ENCODE measurements at places on chromosomes 16 and 17.

- DNase-seq = no peak
Measured at GRCh38 chr17:67203818-67204217, 41.2 kb downstream of the HELZ start.

DNA sequence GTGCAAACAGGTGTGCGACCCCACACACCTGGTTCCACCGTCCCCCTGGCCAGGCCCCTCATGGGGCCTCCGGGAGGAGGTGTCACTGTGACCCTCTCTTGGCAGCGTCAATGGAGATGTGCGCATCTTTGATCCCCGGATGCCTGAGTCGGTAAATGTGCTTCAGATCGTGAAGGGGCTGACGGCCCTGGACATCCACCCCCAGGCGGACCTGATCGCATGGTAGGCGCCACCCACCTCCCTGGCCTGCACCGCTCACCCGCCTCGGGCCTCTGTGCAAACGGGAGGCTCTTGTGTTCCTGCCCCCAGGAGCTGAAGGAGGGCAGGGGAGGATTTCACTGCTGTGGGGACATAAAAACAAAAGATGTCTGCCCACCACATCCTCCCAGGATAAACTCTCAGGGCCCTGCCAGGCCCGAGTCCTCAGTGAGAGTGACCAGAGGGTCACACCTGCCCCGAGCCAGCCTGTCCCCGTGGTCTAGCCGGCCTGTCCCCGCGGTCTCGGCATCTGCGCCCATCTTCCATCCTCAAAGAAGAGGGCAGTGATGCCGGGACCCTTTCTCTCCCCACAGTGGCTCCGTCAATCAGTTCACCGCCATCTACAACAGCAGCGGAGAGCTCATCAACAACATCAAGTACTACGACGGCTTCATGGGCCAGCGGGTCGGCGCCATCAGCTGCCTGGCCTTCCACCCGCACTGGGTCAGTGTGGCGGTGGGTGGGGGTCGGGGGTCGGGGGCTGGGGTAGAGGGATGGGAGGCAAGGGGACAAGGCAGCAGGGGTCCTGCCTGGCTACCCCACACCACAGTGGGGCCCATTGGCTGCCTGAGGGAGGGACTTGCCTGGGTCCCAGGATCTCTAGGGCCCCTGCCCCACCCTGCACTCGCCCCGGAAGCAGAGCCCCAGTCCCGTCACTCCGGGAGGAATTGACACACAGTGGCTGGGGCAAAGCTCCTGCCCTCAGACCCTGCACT lies 29.0 kb upstream of the CHMP6 start:
- no peak for DNase-seq

- peak; percentile 57 for DNase-seq
Measured at GRCh38 chr17:82449131-82449882, 1.2 kb downstream of the CYBC1 start.

GRCh38 chr17:69430488-69430887 lies 16.0 kb downstream of the MAP2K6 start:
- no peak for DNase-seq

DNA sequence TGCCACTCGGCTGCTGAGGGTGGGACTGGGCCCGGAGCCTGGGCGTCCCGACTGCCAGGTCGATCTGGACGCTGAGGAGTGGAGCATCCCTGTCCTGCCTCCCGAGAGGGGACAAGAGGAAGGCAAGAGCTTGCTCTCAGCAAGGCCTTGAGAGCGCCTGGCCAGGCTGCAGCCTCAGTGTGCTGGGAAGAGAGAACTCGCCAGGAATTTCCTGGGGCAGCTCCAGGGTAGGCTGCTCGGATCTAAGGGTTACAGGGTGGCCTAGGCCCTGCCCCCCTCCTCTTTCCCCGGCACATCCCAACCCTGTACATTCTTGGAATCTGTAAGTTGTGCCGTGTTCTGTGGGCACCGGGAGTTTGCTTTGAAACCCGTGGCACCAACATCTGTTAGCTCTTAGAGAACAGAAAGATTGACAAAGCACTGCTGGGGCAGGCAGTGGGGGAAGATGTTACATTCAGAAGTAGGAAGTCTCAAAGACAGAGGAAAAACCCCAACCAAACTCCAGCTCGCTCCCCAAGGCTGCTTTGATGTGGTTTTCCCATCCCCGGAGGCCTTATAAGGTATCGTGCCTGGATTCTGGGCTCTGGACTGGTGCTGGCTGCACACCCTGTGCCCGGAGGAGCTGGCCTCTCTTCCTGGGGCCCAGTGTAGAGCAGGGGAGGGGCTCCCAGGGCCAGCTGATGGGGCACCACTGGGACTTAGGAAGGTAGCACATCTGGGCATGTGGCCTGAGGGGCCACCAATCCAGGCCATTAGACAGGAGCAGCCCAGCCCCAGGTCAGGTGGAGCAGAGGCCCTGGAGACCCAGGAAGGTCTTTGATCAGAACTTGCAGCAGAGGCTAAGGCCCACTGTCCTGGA lies 55.2 kb downstream of the NKD1 start:
- DNase-seq = no peak

Data from stimulated activated naive CD4-positive, alpha-beta T cell treated with Interleukin-2 at 50 U/mL for 16 hours (primary cell).